Endodermal cell (in vitro differentiated cells): ENCODE measurements at places on chromosomes 5 and 9. TPM values are rescaled to one million over a fixed set of nuclear protein-coding genes. Genes with fewer than 3 reads are reported as not detected.

GRCh38 chr5:79798893-79799590 is 109.4 kb downstream of the CMYA5 start:
- no peak for DNase-seq

DNA sequence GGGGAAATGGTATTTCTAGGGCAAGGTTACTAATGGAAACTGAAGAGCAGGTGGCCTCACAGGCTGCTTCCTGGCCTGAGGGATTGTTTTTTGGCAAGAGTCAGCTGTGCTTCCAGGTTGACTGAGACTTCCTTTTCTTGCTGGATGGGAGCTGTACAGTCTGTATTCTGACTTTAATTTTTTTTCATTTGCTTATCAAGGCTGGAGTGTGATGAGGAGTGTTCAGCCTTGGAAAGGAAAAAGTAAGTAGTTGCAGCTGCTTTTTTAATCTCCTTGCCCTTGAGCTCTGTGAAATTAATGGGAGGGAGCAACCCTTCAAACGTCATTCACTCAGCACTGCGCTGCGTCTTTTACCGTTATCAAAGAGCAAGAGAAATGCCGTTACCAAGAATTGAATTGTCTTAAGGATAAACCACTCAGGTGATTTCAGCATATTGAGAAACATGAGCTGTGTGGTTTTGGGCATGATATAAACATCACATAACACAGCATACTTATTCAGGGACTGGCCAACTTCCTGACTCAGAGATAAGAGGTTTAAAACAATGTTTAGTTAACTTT is 47.6 kb downstream of the AQP7 start:
- no peak for DNase-seq

DNA sequence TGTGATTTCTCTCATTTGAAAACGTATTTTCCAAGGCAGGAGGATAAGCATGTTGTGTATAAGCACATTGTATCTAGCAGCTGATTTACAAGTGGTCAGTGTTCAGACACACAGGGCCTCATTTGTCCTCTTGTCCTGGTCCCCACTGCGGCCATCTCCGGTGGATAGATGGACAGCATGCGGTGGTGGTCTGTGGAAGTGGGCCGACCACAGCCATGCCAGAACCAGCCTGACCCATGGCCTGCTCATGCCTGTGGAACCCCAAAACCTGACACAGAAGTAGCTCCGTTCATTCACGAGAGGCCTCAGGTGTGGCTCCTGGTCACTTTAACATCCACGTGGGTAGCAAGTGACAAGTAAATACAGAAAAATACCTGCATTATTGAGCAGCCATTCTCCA is 14.6 kb downstream of the IRX2 start:
- peak; percentile 21 for DNase-seq

The ADCY2 gene
- total RNA-seq = 62.3 to 84.5 TPM (median 63.2 TPM) in 3 replicates

The TNC gene
- 135 and 172 TPM in 2 replicates for total RNA-seq

DNA sequence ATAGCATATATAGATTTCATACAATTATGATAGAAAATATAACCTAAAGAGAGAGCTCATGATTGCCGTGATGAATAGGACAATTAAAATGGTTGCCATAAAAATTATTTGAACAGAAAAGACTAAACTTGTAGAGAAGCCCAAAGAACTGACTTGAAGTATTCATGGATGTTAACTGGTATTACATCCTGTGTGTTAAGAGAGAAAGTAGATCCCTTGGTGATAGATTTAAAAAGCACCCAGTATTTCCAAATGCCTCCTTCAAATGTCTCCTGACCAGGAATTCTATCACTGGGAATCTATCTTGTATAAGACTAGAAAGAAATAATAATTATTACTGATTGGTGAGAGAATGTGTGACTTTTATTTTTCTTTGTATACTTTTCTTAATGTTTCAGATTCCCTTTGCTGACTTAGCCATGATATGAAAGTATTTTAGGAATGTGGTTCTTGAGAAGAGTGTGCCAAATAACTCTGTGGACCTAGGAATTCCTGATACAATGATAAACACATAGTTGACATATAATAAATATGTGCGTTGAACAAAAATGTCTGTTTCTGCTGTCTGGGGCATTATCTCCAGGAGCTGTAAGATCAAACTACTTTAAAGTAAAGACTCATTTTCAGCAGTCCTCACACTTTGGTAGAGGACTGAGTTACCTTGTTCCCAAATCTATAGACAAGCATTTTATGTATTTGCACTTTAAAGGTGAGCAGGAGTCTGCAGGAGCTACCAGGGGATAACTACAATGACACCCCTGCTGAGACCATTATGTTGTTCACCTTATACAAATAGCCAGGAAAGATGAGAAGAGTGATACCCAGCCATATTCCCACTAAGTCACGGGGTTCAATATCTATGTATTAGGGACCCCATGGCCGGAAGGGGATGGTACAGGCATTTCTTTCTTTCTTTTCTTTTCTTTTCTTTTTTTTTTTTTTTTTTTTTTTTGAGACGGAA is 211.1 kb upstream of the TLE4 start:
- DNase-seq = peak; percentile 71

The STPG3 gene
- total RNA-seq = 0.25 TPM in 1 of 2 replicates, not detected in the other

The STK32A gene
- 21.8 to 35.3 TPM (median 22.4 TPM) in 3 replicates for total RNA-seq

GRCh38 chr9:76321195-76321828 is 72.9 kb downstream of the RFK start:
- no peak for DNase-seq

DNA sequence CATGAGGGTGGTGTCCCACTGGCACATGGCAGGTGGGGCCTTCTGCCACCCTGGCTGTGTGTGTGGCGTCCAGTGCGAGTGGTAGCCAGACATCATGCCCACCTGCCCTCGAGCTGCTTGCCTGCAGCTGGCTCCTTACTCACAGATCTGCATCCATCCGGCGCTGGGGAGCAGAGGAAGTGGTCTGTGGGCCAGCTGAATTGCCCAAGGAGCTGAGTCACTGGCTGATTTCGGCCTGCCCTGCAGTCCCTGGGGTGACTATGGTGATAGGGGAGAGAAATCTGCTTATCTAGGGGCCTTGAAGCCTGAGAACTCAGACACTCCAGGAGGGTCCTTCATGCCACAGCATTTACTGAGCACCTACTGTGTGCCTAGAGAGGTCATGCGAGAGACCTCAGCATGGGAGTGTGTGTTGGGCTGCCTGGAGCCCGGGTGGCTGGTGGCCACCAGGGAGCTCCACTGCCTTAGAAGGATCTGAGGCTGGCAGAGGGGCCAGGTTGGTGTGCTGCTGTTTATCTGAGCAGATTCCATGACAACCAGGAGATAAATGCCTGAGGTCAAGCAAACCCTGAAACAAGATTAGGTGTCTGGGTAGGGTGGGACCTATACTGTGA is 57.1 kb downstream of the SLC22A5 start:
- peak; percentile 87 for DNase-seq

GRCh38 chr5:53233645-53234405 is 124.3 kb upstream of the MOCS2 start:
- DNase-seq = no peak
